HT-29 (cell line): ENCODE measurements at places on chromosomes 4 and X.
A peak's percentile ranks its signal among the peaks of the same experiment; 100 is the strongest.

- no peak for DNase-seq
These were observed 80.2 kb downstream of the FGF16 start for GRCh38 chrX:77527233-77528001.

DNA sequence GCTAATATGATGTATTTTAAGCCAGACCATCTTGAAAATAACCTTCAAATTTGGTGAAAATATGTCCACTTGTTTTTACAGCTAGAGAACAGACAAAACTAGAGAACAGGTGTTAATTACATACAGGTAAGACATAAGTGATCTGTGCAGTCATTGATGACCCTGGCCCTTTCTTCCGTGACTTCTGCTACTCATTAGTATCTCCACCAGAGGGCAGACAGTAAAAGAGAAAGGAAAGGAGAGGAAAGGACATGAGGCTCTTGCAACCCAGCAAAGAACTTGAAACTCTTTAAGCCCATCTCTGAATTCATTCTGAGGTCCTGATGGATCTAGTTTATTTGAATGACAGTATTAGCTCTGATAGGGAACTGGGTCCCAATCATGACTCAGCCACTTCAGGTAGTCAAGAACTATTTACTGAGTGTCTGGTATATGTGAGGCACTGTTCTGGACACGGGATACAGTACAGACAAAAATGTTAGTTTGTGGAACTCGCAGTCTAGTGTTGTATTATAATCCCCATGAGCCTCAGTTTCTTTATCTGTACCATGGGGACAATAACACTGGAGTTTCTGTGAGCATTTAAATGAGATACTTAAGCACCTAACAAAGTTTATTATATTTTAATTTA is 121.0 kb upstream of the TEX13D start:
- peak; percentile 64 for DNase-seq

DNA sequence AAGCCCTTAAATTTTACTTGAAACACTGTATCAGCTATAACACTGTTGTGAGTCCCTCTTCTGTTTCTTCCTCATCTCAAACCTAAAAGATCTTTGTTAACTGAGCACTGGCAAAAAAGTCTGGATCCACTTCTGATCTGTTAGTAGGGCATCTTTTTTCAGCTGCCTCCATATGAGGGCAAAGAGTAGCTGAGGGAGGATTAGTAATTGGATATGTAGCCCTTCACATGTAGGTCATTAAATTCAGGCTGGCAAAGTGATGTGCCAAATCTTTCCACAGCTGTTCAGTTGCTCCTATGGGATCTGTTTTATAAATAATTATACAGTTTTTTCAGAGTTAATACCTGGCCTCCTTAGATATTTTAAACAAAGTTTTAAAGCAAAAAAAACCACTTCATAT is 1.1 kb upstream of the TRMT10A start:
- DNase-seq, result no peak

DNA sequence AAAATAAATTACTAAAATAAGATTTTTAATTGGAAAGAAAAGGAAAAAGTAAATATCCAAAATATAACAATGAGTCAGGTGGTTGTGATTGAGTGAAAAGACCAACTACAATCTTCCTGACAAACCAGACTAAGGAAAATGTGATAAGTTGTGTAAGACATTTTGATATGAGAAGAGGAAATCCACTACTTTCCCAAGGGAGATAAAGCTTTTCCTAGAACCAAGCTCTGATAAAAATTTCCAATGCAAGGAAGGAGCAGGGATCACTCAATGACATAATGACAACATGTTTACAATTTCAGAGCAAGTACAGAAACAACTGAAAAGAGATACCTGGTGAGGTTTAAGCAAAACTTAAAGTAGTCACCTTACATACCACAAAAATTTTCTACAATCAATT is 305.1 kb upstream of the RASGEF1B start:
- no peak for DNase-seq

DNA sequence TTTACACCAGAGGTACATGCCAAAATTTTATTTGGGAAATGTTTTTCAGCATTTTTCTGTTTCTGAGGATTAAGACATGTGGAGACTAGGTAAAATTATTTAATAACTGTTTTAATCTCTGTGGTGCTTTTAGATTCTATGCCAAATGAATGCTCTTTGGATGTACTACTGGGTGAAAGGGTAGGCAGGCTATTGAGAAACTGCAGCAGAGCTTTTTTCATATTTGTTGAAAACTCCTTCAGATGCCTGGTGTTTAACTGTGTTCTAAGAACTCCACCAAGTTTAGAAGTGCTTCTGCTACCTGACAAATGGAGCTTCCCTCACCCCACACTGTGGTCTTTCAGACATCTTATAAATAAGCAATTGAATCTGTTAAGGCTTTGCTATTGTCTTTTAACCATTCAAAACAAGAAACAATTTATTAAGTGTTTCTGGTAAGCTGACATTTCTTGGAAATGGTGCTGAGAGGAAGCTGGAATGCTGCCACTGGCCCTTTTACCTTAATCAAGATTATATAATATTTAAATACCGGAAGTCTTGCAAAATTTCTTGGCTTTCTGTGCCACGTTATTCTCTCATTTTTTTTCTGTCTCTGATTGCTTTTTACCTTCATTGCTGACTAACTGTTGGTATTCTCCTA is 51.2 kb upstream of the CYSLTR1 start:
- no peak for DNase-seq

GRCh38 chrX:141278306-141278705 is 36.0 kb upstream of the SPANXC start:
- peak; percentile 47 for DNase-seq

- no peak for DNase-seq
These were observed 3.6 kb upstream of the SLC9A6 start for GRCh38 chrX:135981668-135982067.

- DNase-seq, result no peak
These were observed 147.3 kb downstream of the CORIN start for GRCh38 chr4:47690611-47691010.

- no peak for DNase-seq
These were observed 14.8 kb upstream of the GPRASP2 start for GRCh38 chrX:102697494-102697893.

- DNase-seq, result no peak
These were observed 1053.0 kb upstream of the IGFBP7 start for GRCh38 chr4:58163156-58163555.

DNA sequence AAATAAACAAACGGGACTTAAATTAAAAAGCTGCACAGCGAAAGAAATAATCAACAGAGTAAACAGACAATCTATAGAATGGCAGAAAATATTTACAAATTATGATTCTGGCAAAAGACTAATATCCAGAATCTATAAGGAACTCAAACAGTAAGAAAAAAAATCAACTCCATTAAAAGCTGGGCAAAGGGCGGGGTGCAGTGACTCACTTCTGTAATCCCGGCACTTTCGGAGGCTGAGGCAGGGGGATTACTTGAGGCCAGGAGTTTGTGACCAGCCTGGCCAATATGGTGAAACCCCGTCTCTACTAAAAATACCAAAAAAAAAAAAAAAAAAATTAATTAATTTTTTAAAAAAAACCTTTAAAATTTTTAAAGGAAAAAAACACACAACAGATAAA is 109.0 kb downstream of the ATP11C start:
- DNase-seq, result no peak

DNA sequence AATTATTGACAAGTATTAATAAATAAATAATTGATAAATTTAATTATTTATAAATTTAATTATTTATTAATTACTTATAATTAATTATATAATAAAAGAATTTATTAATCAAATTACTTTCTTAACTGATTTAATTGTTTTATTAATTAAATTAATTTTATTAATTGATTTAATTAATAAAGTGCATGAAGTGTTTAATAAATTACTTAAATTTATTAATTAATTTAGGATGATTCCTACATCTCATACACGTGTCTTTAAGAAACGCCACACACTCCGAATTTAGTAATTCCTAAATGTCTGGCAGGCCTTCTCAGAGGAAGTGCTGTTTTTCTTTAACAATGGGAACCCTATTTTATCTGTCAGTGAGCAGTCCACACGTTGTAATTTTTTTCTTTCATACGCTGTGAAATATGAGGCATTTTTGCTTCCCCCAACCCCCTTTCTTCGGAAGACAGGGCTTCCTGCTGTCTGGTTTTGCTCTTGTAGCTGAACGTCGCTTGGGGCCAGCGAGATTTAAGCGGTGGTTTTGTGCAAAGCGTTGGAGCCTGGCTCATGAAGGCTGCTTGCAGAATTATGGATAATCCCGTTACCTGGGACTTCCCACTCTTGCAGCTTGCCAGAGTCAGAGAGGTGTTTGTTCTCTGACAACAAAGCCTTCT is 46.8 kb downstream of the CRLF2 start:
- DNase-seq, result no peak

DNA sequence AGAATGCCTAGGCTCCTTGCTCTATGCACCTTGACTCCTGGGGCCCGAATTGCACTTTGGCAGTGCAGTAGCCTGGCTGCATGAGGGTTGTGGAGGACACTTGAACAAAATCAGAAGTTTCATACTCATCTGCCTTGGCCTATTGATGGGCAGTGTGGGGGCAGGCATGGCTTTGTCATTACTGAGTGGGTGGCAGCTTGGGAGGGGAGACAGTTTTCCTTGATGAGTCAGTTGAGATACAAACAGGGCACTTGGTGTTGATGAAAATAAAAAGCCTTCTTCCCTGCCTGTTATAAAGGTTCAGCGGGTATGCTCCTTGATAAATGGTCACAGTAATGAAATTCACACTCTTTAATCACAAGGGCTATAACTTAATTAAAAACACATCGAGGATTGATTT is 126.8 kb upstream of the MAMLD1 start:
- no peak for DNase-seq

GRCh38 chr4:139749835-139750498 is 84.3 kb downstream of the MGST2 start:
- no peak for DNase-seq

DNA sequence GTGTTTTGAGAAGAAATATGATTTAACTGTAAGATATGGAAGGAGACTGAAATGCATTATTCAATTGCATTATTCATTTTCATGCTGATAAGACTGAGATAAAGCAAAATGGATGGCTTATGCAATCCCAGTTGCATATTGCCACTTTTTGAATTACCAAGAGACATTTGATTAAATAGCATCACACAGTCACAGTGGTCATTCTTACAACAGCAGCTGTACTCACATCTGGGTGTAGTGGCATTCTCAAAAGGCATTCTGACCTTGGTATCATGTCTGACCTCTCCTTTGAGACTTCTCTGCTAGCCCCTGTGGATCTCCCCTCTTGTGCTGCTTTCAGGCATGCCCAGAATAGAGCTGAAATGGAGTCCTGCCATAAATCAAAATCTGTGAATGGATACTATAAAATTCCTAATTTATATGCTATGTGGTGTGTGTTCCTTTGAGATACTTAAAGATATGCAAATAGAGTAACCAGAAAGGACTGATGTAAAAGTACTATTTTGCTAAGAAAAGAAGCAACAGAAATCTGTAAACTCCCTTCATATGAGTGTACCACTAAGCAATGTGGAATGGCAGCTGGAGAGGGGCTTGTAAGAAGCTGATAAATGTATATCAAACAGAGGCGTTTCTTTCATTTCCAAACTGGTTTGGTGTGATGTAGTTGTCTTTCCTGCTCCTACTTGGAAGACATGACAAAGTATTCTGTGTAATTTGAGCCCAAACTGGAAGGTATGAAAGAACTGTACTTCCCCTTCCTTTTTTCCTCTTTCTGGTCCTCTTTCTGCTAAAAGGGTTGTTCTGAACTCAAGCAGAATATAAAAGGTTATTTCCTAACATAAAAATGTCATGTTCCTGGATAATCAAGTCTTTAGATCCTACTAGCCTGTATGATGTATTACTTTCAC is 25.4 kb upstream of the METAP1 start:
- DNase-seq, result no peak

DNA sequence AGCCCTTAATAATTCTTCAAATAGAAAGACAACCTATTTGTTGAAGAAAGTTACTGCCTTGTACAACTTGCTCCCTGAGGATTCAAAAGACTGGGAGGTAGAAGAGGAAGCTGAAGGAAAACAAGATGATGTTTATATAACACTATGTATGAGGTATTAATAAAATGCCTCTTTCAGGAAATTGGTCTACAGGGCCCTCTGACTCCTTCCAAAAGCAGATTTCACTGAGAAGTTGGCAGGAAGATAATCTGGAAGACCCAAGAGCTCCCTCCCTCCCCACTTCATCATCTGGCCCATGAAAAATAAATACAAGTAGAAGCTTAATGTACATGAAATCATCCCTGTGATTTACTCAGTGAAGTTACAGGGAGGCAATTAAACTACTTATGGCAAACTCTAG is 107.5 kb upstream of the MAGEC2 start:
- no peak for DNase-seq

DNA sequence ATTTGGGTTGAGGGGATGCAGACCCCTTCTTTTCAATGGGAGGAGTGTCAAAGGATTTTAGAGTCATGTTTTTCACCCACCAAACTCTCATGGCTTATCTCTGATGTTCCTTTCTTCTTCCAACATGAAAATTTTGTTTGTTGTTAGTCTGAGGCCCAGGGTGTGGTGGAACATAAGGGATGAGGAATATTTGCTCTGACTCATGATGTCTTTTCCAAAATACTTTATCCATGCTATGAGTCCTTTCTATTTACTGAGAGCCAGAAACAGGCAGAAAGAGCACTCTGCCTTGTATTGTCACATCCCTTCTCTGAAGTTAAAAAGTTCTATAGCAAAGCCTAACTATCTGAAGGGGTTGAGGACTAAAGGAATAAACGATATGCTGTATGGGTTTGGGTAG is 61.6 kb upstream of the GYPA start:
- no peak for DNase-seq

- DNase-seq, result no peak
These were observed 599 bp upstream of the IL2RG start for GRCh38 chrX:71111921-71112431.

DNA sequence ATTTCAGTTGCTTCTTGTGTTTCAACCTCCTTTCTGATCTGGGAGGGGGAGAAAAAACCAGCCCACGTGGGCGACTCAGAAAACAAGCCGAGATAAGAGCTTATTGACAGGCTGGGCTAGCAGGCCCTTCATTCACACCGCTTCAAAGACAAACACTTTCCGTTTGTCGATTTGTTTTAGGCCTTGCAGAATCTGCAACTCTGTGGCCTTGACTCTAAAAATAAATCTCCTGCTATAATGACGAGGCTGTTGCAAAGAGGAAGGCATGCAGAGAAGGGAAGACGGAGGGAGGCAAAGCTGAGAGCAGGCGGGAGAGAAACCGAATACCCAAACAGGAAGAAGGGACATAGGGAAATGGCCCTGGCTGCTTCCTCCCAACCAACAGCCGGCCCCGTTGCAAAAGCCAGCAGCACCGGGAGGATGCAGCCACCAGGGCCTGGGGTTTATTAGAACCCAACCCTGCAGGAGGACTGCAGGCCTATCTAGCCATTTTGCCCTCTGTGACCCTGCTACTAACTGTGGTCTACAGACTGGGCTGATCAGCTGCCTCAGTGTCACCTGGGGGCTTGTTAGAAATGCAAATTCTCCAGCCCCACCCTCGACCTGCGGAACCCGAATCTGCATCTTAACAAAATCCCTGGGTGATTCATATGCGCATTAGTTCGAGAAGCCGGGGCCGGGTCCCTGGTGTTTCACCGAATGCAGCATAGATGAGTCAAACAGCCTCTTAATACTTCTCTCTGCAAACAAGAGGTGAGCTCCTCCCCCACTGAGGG is 325.5 kb downstream of the BCOR start:
- DNase-seq, result no peak

- DNase-seq, result peak; percentile 58
These were observed 38.8 kb upstream of the BEX4 start for GRCh38 chrX:103175944-103176753.

- no peak for DNase-seq
These were observed 11.6 kb downstream of the ARSF start for GRCh38 chrX:3052860-3053259.
